ENCODE measurements at places on chromosomes 6 and 20.

DNA sequence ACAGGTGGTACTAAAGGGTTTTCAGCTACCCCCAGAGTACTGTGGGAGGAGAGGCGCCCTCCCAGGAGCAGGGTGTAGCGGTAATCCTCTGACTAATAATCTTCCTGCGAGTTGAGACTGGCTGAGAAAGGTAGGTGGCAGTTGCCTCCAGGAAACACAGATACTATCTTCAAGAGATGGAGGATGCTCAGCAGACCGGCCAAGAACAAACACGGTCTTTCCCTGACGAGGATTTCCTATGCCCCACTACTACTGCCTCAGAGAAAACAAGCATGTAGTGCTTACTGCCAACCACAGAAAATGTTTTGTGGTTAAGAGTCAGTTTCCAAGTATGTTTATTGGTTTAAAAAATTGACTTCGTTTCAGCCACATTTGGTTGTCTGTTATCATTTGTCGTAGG is 26.8 kb downstream of the C6orf89 start:
- DNase-seq: peak; percentile 99

- no peak for DNase-seq
Measured at GRCh38 chr6:141666187-141666586, 466.5 kb upstream of the GJE1 start.

DNA sequence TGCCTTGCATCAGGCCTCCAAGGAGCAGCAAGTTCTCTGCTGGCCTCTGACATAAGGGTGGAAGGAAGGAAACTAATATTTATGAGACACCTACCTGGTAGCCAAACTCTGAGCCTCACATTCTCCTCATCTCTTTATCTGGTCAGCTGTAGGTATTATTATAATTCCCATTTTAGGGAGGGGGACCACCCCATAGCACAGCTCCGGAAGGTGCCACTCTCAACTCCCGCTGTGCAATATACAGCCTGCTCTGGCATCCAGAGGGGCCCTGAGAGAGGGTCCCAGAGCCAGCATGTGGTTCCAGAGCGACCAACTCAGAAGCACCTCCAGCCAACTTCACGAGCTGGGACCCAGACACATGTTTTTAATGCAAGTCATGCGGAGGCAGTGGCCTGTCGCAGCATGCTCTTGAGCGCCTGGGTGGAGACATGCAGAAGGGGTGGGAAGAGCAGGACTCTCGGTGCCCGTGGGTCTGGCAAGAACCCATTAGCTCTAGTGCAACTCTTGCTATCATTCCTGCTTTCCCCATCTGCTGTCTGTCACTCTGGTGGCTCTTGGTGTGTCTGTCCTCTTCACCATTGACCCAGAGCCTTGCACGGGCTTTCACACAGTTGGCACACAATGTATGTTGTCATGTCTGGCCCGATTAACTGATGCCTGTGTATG is 15.0 kb upstream of the MYMX start:
- DNase-seq: no peak

- no peak for DNase-seq
Measured at GRCh38 chr20:43554369-43554768, 4.5 kb upstream of the SGK2 start.

DNA sequence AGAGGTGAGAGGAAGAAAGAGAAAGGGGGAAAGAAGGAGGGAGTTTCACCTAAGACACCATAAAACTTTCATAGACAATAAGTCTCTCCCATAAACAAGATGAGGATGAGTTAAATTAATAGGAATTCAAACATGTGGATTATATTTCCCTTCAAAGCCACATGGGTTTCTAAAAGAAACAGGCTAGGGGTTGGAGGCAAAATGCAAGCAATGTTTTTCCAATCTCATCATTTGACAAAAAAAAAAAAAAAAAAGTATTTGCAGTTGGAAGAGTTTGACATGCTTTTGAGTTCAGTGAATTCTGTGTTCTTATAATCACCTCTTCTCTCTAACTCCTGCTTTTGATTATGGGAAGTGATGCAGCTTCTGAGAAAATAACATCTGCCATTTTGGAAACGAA is 286.5 kb upstream of the PRND start:
- no peak for DNase-seq

GRCh38 chr6:706146-706545 is 13.2 kb upstream of the EXOC2 start:
- no peak for DNase-seq

Data from Jurkat, Clone E6-1 (cell line).